Esophagus muscularis mucosa (tissue), 4 donors: ENCODE measurements at places on chromosomes 2 and 18. TPM values are rescaled to one million over a fixed set of nuclear protein-coding genes. Genes with fewer than 3 reads are reported as not detected.
A peak's percentile ranks its signal among the peaks of the same experiment; 100 is the strongest.

The RAMP1 gene
- total RNA-seq = 172 TPM

The KCNE4 gene
- total RNA-seq = 14.8 TPM

The SLC30A3 gene
- total RNA-seq = not detected

The EHBP1 gene
- total RNA-seq = 199 TPM

The TLX2 gene
- 0.99 TPM for total RNA-seq

The GPR17 gene
- not detected for total RNA-seq

The DSG4 gene
- total RNA-seq = not detected

The SLC14A1 gene
- 4.8 TPM for total RNA-seq

- DNase-seq = no peak
These were observed 45.3 kb downstream of the POLE4 start for GRCh38 chr2:75003773-75004172.

DNA sequence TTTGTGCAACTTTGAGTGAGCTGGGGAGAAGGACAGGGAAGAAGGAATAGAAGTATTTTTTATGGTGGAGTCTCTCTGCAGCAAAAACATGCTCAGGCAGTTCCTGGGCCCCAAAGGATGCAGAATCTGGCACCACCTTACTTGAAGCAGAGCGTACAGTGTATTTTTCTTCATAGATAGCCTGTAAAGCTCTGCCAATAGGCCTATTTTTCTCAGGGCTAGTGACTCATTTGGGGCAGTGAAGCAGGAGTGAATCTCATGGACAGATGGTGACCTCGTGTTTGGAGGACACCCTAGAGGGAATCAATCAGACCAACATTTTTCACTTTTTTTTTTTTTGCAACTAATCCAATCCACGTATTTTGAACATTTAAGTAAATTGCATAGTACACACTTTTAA lies 268.1 kb upstream of the CXCR4 start:
- peak; percentile 78 for DNase-seq

DNA sequence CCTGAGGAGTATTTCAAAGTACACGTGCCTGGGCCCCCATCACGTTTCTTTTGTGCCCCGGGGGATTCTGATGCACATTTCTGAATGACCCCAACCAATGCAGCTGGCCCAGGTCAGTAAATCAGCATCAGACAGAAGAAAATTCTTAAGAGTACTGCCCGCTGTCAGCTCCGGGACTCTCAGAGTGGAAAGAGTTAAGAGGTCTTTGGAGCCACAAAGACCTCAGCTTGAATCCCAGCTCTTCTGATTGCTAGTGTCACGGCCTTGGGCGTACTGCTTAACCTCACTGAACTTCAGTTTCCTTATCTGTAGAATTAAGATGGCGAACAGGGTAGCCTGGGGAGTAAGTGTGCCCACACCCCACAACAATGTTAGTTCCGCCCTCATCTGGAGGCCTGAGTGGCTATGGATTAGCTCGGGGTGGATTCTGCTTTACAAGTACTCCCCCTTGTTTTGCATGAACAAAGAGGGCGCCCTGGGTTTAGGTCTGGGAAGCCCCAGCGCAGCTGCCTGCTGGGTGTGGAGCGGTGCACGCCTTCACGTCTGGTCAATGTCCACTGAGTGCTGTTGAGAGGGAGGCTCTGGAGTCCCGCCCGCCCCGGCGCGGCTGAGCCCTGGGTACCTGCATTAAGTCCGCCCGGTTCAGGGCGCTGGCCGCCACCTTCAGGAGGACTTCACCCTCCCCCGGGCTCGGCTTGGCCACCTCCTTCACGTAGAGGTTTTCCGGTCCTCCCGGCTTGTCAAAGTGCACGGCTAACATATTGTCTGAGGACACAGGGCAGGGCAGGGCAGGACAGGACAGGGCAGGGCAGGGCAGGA lies 858 bp downstream of the TP53I3 start:
- no peak for DNase-seq

DNA sequence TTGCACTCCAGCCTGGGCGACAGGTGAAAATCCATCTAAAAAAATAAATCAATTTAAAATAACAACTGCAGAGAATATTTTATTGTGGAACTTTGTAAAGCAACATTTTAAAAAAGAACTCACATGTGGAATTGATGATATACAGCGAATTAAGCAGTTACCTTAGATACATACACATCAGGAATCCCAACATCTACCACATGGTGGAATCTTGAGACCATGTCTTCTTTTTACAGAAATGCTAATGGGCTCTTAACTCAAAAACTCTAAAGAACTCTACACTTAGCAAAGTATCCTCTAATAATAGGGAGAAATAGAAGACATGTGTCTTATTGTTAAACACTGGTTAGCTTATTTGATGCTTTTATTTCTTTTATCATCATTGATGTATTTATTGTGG lies 373.6 kb downstream of the CDH7 start:
- no peak for DNase-seq

- no peak for DNase-seq
These were observed 884.3 kb downstream of the TSN start for GRCh38 chr2:122639711-122640110.

GRCh38 chr2:182907081-182907830 lies 40.8 kb upstream of the FRZB start:
- no peak for DNase-seq

DNA sequence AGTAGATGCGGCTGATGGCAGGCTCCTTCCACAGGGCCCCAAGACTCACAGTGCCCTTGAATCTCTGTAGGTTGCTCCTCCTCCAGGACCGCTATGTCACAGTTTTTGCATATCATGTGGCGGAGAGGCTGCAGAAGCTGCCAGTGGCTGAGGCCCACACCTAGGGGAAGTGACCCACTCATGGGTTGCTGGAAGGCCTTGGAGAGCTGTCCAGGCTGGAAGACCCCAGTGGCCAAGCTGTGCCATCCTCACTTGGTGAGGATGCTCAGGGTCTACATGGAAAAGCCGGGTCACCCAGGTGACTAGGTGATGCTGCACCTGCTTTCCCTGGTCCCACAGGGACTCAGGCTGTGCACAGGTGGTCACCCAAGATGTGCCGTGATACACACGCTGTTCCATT lies 90.6 kb downstream of the SEPTIN10 start:
- no peak for DNase-seq

DNA sequence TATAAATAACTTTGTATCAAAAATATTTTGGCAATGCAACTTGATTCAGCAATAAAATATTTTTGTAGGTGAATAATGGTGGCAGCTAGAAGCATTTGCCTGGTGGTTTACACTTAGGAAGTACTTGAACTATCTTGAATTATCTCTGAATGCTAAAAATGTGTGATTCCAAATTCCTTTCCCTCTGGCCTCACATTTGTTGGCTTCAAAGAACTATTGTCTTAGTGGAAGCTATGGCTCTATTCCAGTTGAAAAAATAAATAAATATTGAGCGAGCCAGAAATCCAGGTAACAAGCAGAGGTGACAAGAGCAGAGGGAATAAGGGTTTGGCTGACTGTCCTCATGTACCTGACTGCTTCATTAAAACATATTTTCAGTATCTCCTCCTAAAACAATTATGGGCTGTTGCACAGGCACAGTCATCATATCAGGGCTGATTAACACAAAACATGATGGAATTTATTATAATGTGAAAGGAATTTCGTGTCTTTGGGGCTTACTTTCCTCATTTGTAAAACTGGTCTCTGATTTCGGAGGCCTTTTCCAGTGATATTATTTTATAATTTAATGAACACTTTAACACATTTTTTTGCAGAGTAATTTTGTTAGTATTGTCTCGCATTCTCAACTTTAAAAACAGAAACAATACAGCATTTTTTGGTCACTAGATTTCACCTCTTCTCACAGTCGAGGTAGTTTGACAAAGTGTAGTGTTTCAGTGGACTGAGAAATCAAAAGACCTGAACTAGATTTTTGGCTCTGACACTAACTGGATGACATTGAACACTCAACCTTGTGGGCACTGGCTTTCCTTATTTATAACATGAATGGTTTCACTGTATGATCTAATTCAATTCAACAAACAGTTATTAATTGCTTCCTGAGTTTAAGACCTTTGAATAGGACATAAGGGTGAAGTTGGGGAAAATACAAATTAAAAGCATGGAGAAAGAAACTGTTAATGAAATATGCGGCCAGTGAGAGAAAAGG lies 7.8 kb upstream of the CAVIN2 start:
- no peak for DNase-seq

DNA sequence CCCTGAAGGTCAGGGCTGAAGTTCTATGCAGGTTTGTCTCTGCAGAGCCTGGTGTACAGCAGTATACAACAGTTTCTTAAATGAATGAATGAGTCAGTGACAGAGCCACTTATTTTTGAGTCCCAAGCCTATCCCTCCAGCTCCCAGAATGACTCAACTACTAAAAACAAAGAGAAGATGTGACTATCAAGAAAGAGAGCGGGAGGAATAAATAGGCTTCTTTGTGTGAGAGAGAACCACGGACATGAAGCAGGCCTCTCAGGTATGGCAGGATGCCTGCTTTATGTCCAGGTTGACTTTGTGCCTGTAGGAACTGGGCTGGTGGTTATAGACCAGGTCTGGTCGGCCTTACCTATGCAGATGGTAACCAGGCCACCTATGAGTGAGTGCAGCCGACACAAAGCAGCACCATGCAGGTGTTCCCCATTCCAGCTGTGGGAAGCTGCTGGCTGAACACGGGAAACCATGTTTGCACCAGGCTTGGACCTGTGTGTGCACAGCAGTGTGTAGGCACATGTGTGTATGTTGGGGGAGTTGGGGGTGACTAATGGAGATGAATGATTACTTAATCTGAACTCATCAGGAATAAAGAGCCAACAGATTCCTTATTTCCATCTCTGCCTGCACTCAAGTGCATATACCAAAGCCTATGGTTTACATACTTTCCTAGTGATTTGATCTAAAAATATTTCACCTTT lies 171.0 kb downstream of the OSR1 start:
- DNase-seq = no peak

DNA sequence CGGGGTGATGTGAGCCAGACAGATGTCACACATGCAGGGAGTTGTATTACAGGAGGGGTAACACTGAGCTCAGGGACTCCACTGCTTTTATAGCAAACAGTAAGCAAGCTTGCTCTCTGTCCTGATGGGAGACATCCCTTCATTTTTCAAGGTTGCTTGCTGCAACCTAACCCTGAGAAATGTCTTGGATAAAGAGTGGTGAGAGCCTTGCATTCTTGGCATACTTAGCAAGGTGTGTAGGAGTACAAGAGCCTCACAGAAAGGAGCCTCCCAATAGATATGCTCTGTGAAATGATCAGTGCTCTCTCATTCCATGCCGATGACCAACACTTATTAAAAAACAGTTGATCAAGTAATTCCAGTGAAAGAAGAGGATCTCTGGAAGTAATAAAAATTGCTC lies 8.1 kb downstream of the PFN4 start:
- DNase-seq = no peak

GRCh38 chr2:19231625-19232024 lies 126.8 kb downstream of the OSR1 start:
- DNase-seq = no peak

GRCh38 chr2:8457092-8457481 lies 224.8 kb upstream of the ID2 start:
- no peak for DNase-seq

DNA sequence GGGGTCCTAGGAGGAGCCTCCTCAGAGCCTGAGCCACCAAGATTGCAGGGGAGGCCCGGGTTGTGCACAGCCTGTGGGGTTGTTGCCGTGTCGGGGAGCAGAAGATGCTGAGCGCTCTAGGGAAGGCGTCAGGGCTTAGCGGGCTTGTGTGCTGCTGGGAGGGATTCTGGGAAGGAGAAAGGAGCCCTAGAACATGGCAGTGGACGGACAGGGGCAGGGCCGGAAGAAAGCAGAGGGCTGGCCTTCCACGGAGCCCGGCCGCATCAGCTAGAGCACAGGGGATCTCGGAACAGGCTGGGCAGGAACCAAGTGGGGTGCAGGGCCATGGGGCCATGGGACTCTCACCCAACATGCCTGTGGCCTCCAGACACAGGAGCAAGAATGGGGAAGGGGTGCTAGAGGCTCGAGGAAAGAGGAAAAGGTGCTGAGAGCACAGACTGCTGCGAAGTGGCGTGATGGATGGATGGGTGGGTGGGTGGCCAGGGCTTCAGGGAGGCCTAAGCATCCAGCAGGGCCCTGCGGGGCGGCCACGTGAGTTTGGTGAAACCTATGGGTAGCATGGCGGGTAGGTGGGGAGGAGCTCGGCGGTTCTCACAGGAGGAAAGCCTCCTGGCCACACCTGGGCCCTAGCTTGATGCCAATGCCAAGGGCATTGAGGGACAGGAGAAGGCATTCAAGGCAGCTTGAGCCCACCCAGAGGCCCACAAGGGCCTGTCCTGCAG lies 35.8 kb downstream of the MTERF4 start:
- DNase-seq = peak; percentile 82

DNA sequence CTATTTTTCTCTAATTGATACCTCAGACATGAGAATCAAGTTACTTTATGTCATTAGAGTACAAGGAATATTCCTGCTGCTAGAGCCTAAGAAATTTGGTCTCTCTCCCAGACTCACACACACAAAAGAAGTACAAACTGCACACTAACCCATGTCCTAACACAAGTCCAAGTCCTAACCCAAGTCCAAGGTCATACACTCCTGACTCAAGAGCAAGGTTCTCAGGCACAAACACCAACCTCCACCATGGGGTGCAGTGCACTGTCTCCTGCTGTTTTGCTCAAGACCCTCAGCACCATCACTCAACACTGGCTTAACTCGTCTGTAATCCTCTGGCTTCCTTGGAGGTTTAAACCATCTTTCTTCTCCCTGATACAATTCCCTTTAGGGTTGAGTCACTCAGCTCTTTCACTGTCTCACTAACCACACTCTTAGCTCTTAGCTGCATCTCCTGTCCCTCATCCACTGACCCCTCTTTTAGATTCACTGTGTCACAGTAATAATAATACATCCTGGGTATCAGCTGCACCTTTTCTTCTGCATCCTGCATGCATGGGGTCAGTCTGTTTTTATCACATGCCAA lies 129.8 kb downstream of the BCL2L11 start:
- peak; percentile 84 for DNase-seq

GRCh38 chr2:64809216-64809615 lies 155.5 kb upstream of the SERTAD2 start:
- DNase-seq = no peak
